ENCODE measurements at places on chromosomes 6 and 20.

DNA sequence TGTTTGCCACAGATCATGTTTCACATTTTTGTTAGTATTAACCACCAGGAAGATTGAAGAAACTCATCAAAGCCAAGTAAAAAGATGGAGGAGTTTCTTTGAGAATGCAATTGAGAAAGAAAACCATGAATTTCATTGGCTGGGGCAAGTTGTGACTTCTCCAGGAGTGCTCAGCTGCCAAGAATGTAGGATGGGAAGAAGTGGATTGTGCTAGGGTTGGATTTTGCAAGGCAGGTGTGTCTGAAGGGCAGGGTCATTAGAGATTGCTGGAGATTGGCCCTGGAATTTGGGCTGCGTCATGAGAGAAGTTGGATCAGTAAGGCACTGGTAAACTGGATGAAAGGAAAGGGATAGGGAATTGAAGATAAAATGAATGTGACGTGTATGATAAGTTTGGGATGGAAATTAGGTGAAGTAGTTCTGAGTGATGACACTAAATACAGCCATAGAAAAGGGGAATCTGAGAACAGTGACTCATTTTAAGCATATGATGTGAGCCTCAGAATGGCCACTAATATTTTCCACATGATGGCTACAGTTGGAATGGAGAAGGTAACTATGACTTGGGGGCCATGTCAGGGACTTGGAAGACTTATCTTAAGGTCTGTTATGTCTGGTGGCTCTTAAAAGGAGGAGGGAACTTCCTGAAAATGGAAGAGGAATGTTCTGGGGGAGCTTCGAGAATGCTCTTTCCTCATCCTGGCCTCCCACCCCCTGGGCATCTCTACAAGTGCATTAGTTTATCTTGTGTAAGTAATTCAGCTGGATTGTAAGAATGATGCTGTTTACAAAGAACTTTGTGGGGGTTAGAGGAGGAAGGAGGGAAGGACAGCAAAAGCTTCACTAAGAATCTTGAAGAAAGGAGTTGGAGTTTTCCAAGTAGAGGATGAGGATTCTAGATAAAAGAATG lies 27.8 kb upstream of the ERVFRD-1 start:
- DNase-seq = no peak

GRCh38 chr20:49030954-49031619 lies 15.0 kb upstream of the CSE1L start:
- no peak for DNase-seq

- DNase-seq = no peak
Observed at GRCh38 chr20:41938353-41938752, 320.2 kb upstream of the CHD6 start.

DNA sequence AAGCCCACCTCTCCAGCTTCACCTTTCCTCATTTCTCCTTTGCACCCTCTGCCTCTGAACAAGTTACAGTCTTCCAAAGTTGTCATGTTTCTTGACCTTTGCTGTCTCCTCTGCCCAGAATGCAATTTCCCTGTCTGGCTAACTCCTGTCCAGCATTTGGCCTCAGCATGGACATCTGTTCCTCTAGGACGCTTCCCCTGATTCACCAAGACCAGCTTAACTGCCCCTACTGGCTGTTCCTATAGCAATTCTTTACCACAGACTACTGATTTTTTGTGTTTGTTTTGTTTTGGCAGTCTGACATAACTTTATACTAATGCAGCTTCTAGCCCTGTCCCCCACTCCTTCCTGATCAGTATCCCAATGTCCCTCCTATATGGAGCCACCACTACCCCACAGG lies 13.4 kb downstream of the GNL1 start:
- DNase-seq = no peak

GRCh38 chr6:107331409-107332386 lies 127.7 kb downstream of the PDSS2 start:
- DNase-seq = no peak

DNA sequence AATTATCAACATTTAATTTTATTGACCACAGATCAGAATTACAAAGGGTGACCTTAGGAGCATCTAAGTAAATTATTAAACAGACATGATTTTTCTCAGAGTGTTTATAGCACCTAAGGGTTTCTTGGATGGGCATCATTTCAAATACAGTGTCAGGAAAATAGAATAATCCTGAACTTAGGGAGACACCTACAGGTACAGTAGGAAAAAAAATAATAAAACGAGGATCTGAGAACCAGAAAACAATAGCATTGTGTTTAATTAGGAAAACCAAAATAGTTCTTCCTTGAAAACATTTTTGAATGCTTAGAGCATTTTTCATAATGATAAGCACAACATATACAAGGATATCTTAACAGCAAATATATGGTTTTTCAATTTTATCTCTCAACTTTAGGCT lies 39.2 kb downstream of the MMUT start:
- no peak for DNase-seq

Data from RCC 7860 (cell line).